ENCODE measurements at places on chromosomes 4 and X.

DNA sequence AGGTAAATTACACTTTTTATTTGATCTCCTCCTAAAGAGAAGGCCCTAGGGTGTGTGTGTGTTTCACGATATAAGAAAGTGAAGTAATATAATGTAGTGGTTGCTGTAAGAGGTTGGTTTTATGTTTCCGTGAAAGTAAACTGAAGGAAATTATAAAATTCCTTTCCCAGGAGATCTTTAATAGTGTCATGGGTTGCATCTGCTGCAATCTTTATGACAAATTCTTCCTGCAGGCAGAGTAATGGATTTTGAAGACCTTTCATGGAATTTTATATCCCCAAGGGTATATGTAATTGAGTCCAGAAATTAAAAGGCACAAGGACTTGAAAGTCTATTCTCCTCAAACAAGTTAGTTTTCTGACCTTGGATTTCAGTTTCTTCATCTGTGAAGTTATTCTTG, 538.6 kb downstream of the ANKRD50 start:
- DNase-seq = no peak

GRCh38 chrX:38626296-38626695, 65.0 kb downstream of the TSPAN7 start:
- no peak for DNase-seq

GRCh38 chrX:115939636-115940160, 230.8 kb upstream of the AGTR2 start:
- no peak for DNase-seq

DNA sequence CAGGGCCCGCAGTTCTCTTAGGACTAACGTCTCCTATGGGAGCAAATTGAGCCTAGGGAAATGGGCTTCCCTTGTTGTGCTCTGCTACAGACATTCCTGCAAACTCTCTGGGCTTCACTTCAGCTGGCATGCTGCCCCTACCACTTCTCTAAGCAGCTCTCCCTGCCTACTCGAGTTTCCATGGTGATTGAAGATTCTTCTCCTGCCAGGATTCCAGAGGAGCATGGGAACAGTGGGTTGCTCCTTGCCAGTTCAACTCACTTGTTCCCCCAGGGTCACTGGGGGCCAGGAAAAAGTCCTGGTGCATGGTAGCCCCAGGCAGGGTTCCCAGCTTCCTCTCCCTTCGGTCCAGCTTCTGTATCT, 21.1 kb upstream of the WDR17 start:
- DNase-seq = no peak

DNA sequence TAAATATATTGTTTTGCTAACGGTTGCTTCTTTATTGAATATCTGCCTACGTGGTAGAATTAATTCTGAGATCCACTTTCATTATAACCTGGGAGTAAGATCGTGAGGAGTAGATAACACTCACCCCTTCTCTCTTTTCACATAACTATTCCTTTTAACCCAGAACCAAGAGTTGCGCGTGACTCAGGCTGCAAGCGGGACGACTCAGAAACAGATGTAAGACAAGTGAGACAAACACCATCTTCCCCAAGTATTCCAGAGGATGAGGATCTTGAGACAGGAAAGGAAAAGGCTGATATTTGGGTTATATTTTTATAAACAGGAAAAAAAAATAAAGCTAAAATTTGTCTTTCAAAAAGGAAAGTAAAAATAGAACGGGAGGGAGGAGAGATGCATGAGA, 318.8 kb upstream of the NOCT start:
- no peak for DNase-seq

DNA sequence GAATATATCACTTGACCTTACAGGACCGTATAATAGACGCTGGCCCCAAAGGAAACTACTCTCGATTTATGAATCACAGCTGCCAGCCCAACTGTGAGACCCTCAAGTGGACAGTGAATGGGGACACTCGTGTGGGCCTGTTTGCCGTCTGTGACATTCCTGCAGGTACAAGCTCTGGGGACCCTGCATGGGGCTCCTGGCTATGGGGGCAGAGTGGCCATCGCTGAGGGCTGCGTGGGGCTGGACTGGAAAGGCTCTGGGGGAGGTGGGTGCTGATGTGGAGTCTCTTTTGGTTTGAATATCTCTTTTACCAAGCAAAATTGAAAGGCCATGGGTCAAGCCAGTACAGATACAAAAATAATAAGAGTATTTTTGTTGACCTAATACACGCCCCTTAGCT, 33.9 kb downstream of the NELFA start:
- no peak for DNase-seq

DNA sequence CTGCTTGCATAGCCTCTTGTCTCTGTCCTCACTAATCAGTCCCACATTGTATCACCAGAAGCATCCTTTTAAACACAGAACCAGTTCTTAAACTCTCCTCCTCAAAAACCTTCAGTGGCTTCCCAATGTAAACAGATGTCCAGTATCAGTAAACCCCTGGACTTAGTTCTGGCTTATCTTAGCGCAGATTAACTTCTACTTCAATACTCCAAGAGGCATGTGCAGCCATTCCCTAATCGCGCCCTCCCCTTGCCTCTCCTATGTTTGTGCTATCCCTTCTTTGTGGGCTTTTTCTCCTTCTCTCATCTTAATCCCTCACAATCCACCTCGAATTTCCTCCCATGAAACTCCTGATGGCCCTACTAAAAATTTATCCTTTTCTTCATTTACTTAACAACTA, 193.8 kb downstream of the FBXO8 start:
- no peak for DNase-seq

DNA sequence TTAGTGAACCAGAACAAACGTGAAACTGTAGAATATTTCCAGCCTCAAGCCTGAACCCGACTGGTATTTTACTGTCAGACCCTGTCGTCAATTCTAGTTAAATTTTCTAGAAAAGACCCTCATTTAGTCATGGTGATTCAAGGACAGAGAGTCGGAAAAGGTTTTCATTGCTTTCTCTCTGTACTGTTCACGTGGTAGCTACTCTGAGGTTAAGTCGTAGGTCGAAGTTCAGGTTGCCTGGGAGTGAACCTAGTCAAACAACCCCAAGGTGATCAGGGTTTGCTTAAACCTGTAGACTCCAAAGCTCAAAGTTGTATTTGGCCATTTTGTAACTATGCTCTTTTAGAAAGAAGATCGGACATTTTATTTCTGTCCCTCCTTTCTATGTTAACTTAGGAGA, 283.6 kb downstream of the ARHGAP10 start:
- DNase-seq = no peak

DNA sequence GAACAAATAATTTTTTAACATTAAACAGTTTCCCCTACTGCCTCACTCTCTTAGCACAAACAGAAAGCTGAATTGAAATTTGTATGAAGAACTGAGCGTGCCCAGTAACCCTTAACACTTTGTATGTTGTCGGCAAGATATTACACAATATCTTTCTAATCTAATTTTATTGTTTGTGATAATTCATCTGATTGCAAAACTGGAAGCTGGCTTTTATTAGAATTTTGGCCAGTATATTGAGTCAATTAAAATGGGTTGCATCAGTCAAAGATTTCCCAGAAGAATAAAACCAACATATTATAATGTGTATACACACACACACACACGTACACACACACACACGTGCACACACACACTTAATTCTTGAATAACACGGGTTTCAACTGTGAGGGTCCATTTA, 2332.1 kb downstream of the PCDH7 start:
- DNase-seq = no peak

GRCh38 chrX:130173190-130173895, 1.6 kb downstream of the RAB33A start:
- no peak for DNase-seq
